ENCODE measurements at places on chromosomes 2 and 18.
A peak's percentile ranks its signal among the peaks of the same experiment; 100 is the strongest.

DNA sequence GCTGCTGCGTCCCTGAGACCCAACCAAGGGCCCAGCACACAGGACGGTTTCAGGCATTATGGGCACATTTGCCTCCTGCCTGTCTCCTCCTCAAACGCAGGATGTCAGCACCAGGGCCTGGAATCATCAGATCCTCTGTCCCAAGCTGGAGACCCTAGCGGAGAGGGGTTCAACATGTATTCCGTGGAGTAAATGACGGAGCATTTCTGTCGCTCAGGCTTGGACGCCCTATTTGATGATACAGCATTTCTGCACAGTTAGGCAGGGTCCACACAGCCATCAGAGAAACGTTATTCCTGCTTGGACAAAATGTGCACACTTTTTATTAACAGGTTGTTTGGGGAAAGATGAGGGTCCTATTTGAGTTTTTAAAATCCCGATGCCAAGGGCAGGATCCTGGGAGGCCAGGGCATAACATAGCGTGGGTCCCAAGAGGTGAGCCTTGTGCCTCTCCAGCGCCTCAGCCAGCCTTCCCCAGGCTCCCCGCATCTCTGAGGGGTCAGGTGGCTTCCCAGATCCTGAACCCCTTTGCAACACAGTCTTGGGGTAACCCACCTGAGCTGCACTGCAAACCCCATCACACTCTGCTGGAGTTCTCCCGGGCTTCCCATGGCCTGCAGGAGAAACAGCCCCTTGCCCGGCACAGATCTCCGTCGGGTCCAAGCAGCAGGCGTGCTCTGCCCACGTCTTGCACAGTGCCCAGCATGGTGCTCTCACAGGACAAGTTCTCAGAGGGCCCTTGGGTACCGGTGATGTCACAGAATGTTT lies 319.7 kb upstream of the MYT1L start:
- DNase-seq, result no peak

- no peak for DNase-seq
Measured at GRCh38 chr2:96501886-96502810, 3.0 kb downstream of the NEURL3 start.

GRCh38 chr2:50895041-50895440 lies 136.9 kb downstream of the NRXN1 start:
- DNase-seq, result no peak

DNA sequence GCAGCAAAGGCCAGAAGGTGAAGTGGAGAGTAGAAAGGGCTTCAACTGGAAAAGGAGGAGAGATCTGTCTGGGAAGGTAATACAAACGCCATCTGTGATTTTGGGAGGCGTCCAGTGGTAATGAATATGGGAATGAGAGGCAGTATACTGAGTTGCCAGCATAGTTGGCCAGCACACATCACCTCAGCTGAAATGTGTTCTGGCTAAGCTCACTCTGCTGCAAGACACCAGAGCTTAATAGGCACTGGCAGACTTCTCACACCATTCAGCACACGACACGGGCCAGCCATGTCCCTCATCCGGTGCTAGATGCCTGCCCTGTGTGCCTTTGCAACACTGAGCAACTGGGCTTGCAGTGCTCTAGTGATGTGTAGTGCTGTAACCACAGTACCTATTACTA lies 277.1 kb downstream of the PIEZO2 start:
- no peak for DNase-seq

DNA sequence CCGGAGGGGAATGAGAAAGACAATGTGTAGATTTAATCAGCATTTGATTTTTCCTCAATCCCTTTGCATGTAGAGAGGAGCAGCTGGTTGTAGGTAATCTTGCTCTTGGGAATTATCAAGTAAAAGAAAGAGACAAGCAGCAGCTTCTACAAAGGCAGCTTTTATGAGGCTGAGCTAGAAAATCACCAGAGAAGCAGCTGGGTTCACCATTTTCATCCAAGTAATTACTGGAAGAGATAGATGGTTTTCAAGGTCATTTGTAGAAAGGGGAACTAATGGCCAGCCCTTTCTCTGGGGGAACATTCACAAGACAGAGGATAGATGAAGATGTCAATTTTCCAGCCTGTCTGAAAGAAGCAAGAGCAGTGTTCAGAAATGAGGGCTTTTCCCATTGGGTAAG lies 113.0 kb downstream of the RND3 start:
- DNase-seq, result no peak

- no peak for DNase-seq
Measured at GRCh38 chr2:208627110-208627884, 220.7 kb downstream of the PTH2R start.

GRCh38 chr2:68195096-68195495 lies 37.4 kb downstream of the PNO1 start:
- no peak for DNase-seq

- DNase-seq, result no peak
Measured at GRCh38 chr18:63306819-63307550, 12.6 kb downstream of the BCL2 start.

GRCh38 chr2:153871231-153872221 lies at the start of gene GALNT13:
Gene GALNT13 (plus strand): TSS chr2:153871922.
- peak; percentile 74 for DNase-seq

DNA sequence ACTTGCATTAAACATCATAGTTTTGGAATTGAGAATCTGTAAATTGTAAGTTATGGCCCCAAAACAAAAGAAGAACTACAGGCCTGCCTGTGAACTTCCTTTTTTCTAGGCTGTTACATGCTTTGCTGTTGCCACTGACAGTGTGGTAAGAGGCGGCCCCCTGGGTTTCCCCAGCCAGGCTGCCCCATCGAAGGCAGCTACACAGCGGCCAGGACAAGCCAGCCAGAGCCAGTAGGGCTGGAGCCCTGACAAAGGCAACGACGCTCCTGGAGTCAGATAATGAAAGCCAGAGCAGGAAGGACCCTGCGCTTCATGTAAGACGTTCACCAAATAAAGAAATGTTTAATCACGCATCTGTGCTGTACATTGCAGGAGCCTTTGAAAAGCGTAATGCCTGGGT lies 55.0 kb downstream of the ANKRD44 start:
- DNase-seq, result peak; percentile 26

GRCh38 chr2:136205615-136206014 lies 87.7 kb upstream of the CXCR4 start:
- DNase-seq, result no peak

DNA sequence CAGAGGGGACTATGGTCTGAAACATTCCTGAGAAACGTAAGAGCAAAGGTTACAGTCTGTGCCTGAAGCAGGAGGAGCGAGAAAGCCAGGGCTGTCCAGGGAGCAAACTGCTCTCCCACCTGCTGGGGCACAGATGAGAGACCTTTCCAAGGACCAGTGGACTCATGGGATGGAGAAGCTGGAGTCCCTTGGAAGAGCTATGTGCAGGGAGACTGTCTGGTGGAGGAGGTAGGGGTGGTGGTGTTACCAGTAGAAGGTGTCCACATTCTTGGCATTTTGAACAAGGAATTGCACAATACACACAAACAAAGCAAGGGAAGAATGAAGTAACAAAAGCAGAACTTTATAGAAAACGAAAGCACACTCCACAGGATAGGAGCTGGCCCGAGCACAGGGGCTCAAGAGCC lies 97.9 kb upstream of the CYRIA start:
- DNase-seq, result no peak

GRCh38 chr18:8822643-8823042 lies 117.3 kb downstream of the MTCL1 start:
- DNase-seq, result no peak

DNA sequence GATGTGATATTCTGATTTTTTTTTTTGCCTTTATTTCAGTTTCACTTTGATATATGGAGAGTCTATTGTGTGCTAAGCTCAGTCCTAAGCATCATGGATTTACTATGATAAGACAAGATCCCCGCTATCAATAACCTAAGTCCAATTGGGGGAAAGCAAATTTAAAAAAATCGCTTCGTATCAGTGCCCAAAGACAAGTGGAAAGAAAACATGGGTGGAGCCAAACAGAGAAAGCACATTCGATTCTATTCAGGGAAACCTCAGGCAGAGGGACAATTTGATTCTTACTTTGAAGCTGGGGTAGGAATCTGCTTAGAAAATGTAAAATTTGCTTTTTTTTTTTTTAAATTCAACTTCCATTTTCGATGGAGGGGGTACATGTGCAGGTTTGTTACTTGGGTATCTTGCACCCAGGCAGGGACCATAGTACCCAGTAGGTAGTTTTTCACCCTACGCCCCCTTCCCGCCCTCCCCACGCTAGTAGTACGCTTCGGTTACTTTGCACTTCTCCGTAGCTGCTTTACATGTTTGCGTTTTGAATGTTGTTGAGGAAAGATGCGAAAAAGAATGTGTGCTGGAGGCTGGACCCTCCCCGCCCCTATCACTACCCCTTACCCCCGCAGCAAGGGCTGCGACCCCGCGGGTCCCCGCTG lies 12.4 kb downstream of the KIF5C start:
- no peak for DNase-seq

DNA sequence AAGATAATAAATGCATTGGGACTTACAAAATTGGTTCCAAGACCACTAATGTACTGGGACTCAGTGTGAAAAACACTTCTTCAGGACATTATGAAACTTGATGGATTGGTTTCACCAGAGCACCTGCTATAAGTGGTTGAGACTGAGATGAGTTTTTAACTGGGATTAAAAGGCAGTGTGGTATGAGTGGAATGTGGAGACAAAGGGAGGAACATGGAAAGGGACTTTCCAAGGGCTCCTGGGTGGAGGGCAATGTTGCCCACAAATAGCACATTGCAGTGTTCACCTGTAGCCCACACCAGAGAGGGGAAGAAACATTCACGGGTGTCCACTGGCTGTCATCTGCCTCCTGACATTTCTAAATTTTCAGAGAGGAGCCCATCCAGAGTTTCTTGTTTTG lies 253.3 kb upstream of the TANK start:
- DNase-seq, result no peak

GRCh38 chr2:239538357-239539052 lies 137.7 kb upstream of the HDAC4 start:
- DNase-seq, result no peak

- no peak for DNase-seq
Measured at GRCh38 chr2:227822416-227823003, 8.9 kb downstream of the CCL20 start.

DNA sequence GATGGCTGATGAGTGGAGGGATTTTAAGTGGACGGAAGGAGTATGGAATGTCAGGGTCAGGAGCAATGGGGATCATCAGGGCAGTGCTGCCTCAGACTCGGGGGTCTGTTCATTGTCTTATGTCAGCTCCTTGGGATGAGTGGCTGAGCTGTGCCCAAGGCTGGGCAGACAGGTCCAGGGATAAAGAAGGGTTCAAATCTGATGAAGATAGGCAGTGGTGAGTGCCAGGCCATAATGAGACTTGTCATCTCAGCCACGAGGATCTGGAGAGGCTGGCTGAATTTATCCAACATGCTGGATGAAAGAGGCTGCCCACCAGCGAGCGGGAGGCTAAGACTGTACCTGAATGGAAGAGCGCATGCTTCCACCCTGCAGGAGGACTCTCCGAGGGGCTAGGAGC lies 46.3 kb upstream of the APCDD1 start:
- DNase-seq, result no peak

GRCh38 chr18:24019641-24020331 lies 5.2 kb downstream of the TTC39C start:
- no peak for DNase-seq

DNA sequence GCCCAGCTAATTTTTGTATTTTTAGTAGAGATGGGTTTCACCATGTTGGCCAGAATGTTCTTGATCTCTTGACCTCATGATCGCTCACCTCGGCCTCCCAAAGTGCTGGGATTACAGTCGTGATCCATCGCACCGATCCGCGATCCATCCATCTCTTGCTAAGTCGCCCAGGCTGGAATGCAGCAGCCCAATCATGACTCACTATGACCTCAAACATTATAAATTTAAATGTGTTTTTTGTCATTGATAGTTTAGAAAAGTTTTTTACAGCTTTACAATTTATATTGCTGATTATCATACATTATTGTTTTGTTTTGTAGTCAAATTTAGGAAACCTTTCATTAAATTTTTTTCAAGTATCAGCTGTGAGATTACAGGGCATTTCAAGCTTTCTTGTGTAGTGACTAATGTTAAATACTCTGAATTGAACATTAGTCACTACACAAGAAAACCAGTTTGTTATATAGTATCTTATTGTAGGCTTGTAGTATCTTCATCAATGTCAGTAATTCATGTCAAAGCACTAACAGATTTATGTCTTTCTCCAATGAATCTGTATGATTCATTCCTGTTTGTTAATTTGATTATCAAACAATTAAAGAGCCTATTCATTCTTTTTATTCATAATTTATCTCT lies 37.5 kb downstream of the NR4A2 start:
- DNase-seq, result no peak

DNA sequence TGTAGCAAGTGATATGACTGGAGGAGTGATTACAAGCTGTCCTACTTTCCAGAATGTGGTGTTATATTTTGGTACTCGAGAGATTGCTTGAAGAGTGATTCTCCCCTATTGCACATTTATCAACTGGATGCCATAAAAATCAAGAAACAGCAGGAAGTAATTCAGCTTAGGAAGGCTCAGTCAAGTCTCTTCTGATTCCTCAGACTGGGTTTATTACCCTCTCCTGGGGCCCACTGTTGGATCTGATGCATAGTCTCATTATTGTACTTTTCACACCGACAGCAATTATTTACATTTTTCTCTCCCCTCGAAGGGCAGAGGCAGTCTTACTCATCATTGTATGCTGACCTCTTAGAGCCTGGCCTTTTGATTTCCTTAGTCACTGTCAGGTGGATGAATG lies 9.3 kb downstream of the NOSTRIN start:
- no peak for DNase-seq

GRCh38 chr2:159094173-159094737 lies 125.8 kb downstream of the TANC1 start:
- DNase-seq, result no peak

DNA sequence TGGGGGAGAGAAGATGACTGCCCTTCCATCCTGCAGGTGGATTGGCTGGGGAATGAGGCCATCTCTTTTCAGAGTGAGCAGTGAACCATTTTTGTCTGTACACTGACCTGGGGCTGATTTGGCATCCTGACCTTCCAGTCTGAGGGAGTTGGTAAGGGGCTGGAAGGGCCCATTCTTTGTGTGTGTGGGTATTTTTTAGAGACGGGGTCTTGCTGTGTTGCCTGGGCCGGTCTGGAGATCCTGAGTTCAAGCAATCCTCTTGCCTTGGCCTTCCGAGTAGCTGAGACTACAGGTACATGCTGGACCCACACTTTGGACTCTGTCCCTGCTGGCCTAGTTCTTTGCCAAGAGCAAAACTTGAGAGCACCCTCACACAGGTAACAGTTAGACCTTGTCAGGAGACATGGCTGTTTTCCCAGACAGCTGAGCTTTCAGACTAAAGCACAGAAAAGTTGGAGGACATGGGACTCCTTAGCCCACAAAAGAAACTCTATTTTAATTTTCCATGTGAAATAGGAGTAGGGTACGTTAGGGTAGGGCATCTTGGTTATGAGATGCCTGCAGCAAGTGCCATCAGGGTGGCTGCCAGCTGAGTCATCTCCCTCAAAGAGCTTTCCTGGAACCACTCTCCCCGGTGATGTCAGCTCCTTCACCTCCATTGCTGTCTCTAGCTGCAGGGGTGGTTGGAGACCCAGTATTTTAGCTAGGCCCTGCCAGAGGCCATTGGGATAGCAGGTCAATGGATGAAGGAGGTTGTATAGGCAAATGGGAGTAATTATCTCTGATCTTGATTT lies 60.7 kb downstream of the DGKD start:
- DNase-seq, result no peak

- no peak for DNase-seq
Measured at GRCh38 chr2:136006658-136007057, 21.2 kb upstream of the DARS1 start.

Data from neural crest cell (in vitro differentiated cells).